ENCODE measurements at places on chromosomes 1 and 21.
A peak's percentile ranks its signal among the peaks of the same experiment; 100 is the strongest.

DNA sequence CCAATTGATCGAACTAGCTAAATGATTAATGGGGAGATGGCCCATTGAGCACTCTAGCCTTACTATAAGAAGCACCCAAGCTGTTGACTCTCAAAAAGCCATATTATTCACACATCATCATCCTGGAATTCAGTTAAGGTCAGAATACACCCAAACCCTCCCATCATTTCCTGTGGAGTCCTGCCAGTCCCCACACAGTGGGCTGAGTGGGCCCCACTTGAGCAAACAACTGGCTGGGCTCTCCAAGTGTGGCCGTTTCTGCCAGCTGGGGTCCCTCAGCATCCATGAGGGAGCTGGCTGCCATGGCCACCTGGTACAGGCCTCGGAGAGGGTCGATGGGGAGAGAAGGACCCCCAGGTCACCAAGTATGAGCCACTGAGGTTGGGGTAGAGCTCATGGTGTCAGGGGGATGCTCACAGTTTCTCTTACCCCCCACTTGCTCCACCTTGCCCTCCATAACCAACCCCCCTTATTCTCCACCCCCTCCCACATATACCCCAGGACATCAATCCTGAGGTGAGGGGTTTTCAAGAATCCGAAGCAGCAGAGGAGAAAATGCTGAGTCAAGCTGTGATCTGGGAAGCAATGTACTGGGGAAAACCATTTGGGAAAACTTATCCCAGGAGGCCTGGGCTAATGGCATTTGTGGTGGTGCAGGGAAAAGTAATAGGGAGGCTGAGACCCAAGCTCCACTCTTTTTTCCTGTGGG is 60.3 kb downstream of the UBE2T start:
- DNase-seq: no peak

- DNase-seq: no peak
Observed at GRCh38 chr21:15276243-15276642, 211.4 kb upstream of the NRIP1 start.

- DNase-seq: peak; percentile 69
Observed at GRCh38 chr1:206663832-206664652, 20.7 kb upstream of the MAPKAPK2 start.

DNA sequence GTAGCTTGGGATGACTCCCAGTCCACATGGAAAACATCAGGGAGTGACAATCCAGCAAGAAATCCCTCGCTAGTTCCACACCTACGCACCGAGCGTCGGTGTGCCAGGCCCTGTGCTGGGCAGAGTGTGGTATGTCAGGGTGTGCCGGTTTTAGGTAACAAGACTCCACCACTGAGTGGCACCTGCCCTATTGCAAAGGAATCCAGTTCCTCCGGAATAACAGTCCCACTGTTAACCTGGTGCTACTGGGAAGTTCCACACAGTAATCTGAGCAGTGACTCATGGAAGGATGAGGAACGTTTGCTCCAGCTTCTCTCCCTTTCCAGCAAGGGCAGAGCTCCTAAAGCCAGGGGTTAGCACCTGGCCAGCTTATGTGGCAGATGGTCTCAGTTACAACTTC is 14.3 kb downstream of the RNF207 start:
- DNase-seq: no peak

Measured in naive thymus-derived CD8-positive, alpha-beta T cell (primary cell).